CD4-positive, alpha-beta T cell treated with Interleukin-12 subunit alpha and Interleukin-12 subunit beta, for 1 hour (primary cell): ENCODE measurements at places on chromosomes 2 and 18.

DNA sequence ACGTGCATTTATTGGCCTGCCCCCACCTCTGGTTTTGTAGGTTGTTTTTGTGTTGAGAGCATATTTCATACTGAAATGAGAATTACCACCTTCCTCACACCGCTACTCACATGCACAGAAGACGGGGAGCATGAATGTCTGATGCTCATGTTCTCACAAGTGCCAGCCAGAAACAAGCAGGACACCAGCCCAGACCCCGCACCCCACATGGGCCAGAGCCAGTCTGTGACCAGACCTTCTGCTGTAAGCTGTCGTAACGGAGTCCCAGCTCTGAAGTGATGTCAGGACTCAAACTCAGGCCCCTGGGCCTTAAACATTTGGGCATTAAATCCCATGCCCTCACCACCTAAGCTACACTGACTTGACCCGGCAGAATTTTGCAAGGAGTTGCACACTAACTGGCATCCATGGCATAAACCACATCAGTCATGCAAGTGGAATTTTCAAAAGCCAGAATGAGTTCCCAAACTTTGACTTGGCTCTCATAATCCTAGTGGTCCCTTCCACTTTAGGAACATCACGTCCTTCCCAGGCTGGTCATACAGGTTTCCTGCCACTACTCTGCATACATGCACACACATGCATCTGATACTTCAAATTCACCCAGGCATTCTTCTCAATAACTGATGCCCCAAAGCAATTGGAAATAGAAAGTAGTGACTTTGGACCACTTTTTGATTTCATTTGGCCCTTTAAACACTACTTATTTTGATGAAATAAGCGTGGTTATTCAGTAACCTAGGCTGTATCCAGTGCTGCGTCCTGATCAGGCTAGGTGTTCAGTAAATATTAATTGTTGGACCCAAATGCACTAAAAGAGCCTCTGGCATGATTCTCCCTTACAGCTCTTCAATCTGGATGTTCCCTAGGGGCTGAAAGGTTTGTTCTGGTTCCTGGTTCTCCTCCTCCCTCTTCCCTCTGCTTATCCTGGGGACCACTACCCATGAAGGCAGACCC lies 223.1 kb upstream of the ID2 start:
- DNase-seq: no peak

DNA sequence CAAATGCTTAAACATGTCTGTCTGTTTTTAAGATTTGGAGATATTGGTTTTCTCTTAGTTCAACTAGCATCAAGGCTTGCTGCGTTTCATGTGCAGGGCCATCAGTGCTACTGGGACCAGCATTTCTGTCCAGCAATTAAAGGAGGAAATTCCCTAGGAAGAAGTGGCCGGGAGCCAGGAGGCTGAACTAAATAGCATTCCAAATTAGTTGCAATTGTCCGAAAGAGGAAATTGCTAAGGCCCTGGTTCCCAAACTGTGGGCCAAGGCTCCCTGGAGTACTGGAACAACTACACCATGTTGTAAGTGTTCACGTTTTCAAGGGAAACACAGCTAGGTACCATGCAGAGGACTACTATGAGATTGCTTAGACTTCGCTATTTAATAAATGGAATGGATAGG lies 257.9 kb downstream of the PTPRM start:
- DNase-seq: no peak

GRCh38 chr2:229653531-229653930 lies 60.8 kb downstream of the DNER start:
- DNase-seq: no peak

DNA sequence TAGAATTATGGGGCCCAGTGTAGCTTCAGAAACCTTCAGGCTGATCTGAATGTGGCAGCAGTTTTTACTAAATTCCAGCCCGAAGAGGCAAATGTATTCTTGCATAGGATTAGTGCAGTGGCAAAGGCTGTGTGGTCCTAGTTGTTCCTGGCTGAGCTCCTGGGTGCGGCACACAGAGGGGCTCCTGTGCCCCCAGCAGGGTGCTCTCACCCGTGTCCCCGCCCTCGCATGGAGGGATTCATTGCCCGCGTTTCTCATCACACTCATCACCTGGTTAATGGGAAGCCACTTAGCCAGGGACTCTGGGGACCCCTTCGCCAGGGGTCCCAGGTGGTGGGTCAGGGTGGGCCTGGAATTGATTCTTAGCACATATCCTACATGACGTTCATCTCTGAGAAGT lies 3.9 kb downstream of the KCNG2 start:
- no peak for DNase-seq

DNA sequence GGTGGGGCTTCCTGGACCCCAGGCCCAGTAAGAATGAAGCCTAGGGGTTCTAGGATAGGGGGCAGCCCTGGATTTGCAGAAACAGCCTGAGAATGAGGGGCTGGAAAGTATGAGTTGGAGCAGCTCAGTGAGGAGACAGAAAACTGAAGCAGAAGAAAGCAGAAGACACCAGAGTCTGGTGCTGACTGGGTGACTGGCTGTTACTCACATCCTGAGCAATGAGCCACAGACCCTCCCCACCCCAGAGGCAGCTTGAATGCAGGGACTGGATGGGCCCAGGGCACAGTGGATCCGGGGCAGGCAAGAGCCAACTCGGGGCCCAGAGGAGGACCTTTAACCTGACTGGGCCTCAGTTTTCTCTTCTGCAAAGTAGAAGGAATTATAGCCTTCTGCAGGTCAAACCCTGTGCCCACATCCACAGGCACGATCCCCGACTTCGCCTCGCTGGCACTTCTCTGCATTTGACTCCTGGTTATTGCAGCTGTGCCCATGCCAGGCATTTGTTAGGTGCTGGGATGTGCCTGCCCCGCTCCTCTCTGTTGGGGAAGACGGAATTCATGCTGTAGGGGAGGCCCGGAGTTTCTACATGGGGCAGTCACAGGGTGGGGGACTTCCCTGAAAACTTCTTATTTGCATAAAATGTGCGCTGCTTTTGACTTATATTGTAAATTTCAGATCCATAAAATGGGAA lies 8.5 kb downstream of the STEAP3 start:
- DNase-seq: no peak

DNA sequence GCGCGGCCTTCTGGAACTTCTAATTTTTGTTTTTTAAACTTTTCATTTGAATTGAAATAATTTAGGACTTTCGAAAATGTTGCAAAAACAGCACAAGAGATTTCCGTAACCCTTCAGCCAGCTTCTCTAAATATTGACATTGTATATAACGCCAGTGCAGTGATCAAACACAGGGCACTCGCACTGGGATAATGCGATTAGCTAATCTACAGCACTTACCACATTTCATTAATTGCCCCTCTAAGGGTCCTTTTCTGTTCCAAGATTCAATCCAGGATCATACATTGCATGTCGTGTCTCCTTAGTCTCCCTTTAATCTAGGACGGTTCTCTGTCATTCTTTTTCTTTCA lies 343 bp upstream of the CD302 start:
- no peak for DNase-seq

- DNase-seq: no peak
Observed at GRCh38 chr2:11932048-11932512, 185.6 kb downstream of the LPIN1 start.

DNA sequence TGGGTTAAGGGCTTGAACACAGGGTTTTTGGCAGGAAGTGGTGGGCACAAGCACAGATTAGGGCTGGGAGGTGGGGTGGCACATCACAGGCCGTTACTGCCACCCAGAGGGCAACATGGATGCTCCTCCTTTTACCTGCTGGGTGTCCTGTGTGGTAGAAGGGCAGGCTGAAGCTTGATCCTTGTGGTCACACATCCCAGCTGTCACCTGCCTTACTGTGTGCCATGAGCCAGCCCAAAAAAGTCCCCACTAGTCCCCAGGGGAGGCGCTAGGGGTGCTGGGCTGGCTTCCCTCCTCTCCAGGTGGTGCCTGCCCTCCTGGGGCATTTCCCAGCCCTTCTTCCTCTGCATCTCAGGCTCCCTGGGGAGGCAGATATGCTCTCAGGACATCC lies 50.5 kb upstream of the ALPP start:
- no peak for DNase-seq

DNA sequence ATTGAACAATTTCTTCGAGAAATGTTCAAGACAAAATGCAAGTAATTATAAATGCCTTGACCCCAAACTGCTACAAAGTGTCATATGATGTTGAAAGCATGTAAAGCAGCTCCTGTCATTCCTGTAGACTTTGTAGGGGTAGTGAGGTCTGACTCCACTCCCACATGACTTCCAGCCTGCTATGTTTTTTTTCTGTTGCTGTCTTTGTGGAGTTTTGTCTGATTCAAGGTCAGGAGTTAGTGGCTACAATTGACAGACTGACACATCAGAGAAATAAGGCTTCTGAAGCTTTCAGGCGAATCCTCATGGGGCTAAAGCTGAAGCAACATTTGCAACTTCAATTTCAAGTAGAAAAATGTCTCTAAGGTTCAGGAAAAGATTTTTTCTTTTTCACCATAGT lies 63.9 kb upstream of the CCDC195 start:
- DNase-seq: no peak

DNA sequence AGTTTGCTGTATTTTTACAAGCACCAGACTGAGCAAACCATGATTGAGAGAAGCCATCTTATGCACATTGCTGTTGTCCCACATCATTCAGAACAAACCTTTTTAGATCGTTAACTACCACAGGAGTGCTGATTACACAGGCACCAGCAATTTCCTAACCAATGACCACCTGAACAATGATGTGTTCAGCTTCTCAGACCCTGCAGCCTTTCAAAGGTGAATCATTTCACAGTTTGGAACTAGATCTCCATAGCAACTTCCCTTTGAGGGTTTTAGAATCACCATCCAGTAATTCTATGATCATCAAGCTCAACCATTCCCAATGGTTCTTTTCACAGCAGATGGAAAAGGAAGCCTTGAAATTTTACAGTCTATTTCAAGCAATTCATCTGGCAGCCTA lies 71.4 kb downstream of the OLA1 start:
- DNase-seq: no peak

DNA sequence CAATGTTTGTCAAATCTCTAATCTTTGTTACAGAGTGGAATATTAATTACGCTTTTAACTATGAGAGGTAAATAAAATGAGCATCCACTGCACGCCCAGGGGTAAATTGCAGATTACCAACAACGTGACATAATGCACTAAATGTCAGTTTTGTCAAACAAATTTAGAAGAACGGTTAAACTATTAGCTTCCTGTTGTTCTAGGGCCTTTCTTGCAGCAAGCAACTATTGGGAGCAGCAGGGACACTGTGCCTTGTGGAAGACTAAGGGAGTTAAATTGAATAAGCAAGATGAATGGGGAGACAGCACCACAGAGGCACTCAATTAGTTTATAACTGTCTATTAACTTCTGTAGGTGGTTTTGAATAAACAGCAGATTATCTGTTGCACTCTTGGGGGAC lies 391.0 kb upstream of the RAB12 start:
- no peak for DNase-seq

GRCh38 chr18:68429111-68429510 lies 285.8 kb downstream of the TMX3 start:
- no peak for DNase-seq

GRCh38 chr2:75500633-75501032 lies 60.1 kb downstream of the EVA1A start:
- DNase-seq: no peak

GRCh38 chr18:41126541-41127235 lies 828.3 kb upstream of the PIK3C3 start:
- no peak for DNase-seq

DNA sequence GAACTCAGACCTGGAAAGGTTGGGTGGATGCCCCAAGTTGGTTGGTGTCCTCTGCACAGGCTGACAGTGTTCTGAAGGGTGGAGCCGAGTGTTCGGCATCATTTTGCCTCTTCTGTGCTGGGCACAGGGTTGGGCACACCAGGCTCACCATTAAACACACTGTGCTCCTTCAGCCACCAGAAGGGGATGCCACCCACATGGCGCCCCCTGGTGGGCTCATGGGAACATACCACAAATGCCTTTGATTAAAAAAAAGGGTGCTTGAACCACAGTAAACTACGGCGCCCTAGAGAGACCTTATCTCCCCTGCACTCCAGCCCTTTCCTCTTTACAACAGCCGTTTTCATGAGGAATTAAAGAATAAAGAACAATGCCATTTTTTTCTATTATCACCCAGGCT lies 89.4 kb downstream of the CELF4 start:
- DNase-seq: no peak

GRCh38 chr2:131146231-131146630 lies 41.1 kb downstream of the PLEKHB2 start:
- no peak for DNase-seq

DNA sequence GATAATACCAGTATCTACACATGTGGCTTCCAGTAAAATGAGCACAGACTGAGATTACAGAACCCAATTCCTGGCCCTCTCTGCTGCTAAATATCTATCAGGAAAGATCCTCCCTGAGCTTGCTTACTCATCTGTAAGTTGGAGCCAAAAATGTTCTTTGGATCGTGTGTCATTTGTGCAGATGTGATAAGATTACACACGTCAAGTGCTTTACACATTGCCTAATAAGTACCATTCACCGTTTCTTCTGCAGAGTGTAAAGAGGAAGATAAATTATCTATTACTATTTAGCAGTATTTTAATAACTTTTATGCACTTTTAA lies 23.2 kb upstream of the SLC20A1 start:
- no peak for DNase-seq

GRCh38 chr2:83689402-83689801 lies 769.7 kb downstream of the SUCLG1 start:
- no peak for DNase-seq

GRCh38 chr2:69333352-69333751 lies 53.7 kb downstream of the GFPT1 start:
- no peak for DNase-seq

- DNase-seq: no peak
Observed at GRCh38 chr2:129160879-129161278, 818.6 kb upstream of the RAB6C start.

DNA sequence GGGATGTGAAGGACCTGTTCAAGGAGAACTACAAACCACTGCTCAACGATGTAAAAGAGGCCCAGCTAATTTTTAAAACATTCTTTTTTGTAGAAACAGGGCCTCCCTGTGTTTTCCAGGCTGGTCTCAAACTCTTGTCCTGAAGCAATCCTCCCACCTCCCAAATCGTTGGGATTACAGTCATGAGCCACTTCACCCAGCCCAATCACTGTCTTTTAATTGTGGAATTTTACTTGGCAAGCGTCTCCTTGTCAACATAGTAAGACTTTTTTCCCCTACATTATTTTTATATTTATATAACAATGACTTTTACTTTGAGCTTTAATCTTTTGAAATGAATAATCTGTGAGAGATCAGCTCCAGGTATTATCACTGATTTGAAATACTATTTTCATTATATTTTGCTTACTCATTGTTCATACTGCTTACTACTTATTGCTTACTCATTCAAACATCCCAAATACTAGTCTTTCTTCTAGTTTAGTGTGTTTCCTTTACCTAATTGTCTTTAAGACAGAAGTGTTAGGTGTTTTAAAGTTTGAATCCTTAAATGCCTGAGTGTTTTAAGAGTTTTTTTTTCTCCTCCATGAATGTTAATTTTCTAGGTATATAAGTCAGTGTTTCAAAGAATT lies 48.9 kb downstream of the PTPN4 start:
- DNase-seq: no peak

DNA sequence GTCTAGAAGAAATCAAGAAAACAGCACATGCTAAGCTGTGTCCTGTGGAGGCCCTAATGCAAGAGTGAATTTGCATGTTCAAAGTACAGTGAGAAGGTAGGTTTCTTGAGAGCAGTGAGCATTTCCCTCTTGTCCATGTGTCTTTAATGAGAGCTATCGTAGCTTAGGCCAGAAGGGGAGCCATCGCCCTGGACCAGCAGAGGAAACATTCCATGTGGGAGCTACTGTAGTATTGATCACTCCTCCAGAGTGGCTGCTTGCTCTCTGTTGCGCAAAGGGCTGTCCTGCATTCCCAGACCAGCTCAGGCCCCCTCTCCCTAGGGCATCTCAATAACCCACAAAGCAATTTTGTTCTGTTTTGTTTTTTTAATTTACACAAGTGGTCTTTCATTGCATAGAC lies 950.1 kb downstream of the CNTNAP5 start:
- DNase-seq: no peak
